ENCODE measurements at places on chromosomes 5 and 9. TPM values are rescaled to one million over a fixed set of nuclear protein-coding genes. Genes with fewer than 3 reads are reported as not detected.

DNA sequence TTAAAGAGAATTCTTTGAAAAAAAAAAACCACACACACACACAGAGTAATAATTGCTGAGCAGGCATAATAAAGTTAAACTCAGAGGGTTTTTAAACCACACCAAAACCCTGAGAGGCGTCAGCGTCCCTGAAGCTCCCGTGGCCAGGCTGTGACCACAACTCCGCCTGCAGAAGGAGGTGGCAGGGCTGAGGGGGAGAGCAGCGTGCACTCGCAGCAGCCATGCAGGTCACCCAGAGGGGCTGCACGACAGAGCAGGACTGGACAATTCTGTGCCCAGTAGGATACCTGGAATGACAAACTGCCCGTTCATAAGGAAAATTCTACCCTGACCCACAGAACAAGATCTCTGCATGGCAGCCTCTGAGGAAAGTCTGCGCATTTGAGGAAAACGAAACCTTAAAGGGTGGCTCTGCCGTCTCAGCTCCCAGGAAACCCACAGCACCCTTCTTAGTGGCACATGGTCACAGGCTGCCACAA, 44.0 kb downstream of the ROR2 start:
- no peaks in the 10 kb centered on the region for H3K36me3 ChIP-seq
- H3K27me3 ChIP-seq: no peaks in the 10 kb centered on the region
- H3K4me3 ChIP-seq: peak overlapping the region; percentile 44
- H3K4me1 ChIP-seq: peaks cover 16% of the 10 kb centered on the region
- H3K27ac ChIP-seq: no peak overlapping the region
- peak; percentile 73 for DNase-seq

The PDZD2 gene
- 0.50 TPM for total RNA-seq

DNA sequence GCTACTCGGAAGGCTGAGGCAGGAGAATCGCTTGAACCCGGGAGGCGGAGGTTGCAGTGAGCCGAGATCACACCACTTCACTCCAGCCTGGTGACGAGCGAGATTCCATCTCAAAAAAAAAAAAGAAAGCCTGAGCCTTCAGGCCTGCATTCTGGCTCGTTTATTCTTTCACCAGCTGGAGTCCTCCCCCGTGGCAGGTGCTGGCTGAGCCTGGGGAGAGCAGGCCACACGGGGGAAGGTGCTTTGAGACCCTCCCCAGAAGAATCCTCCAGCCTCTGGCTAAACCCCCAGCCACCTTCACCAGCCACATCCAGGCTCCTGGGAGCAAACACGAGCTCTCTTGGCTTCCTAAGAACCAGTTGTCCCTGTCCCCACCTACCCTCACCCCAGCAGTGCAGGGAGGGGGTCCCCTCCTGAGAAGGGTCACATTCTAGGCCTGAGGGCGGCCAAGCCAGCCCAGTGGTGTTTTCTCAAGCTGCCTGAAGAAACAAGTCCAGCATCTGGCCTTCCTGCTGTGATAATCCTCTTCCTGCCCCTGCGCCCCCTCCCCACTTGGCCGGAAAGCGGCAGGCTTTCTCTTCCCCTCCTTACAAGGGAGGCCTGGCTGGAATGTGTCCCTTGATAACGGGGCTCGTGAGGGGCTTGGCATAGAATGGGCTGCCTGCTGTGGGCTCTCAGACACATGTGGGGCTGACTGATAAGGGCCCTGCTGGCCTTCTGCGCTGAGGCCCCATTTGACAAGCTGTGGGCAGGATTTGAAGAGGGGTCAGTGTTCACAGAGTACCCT, 41.5 kb downstream of the PLPP7 start:
- H3K36me3 ChIP-seq: no peaks in the 10 kb centered on the region
- H3K27ac ChIP-seq: no peak overlapping the region
- H3K4me1 ChIP-seq: peaks cover 1% of the 10 kb centered on the region

GRCh38 chr5:148793261-148793660, 33.1 kb upstream of the ADRB2 start:
- no peak for DNase-seq
- no peak overlapping the region for H3K4me3 ChIP-seq
- no peaks in the 10 kb centered on the region for H3K36me3 ChIP-seq
- H3K4me1 ChIP-seq: peaks cover 2% of the 10 kb centered on the region
- no peak overlapping the region for H3K27ac ChIP-seq
- no peaks in the 10 kb centered on the region for H3K27me3 ChIP-seq

DNA sequence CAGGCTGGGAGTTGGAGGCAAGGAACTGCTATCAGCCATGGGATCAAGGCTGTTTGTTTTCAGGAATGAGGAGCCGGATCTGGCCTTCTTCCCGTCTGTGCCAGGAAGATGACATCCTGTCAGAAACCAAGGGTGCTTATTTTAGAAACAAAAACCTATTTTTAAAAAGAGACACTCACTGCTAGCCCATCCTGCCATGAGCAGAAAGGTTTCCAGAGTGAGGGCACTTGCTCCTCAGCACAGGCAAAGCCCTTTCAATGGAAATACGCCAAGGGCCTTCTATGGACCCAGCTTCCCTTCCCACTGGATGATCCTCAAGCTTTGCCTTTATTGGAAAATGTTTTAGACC, 132.6 kb upstream of the FSTL4 start:
- no peaks in the 10 kb centered on the region for H3K4me1 ChIP-seq
- H3K27ac ChIP-seq: no peak overlapping the region
- no peaks in the 10 kb centered on the region for H3K36me3 ChIP-seq
- no peak overlapping the region for H3K4me3 ChIP-seq

The OBP2B gene
- total RNA-seq: not detected

- no peak overlapping the region for H3K4me3 ChIP-seq
- H3K27ac ChIP-seq: peak overlapping the region; percentile 38
- peaks cover 23% of the 10 kb centered on the region for H3K36me3 ChIP-seq
- H3K27me3 ChIP-seq: no peaks in the 10 kb centered on the region
- no peak for DNase-seq
Observed at GRCh38 chr9:136238342-136238732, 7.3 kb downstream of the QSOX2 start.

GRCh38 chr5:77353251-77353650, 138.9 kb downstream of the WDR41 start:
- DNase-seq: no peak
- no peaks in the 10 kb centered on the region for H3K36me3 ChIP-seq
- H3K27me3 ChIP-seq: no peaks in the 10 kb centered on the region

GRCh38 chr5:149567226-149567625, 14.1 kb upstream of the ARHGEF37 start:
- no peaks in the 10 kb centered on the region for H3K27me3 ChIP-seq
- no peak for DNase-seq
- H3K27ac ChIP-seq: no peak overlapping the region
- H3K36me3 ChIP-seq: no peaks in the 10 kb centered on the region
- H3K4me3 ChIP-seq: no peak overlapping the region

- no peaks in the 10 kb centered on the region for H3K27me3 ChIP-seq
- H3K36me3 ChIP-seq: no peaks in the 10 kb centered on the region
- DNase-seq: no peak
- H3K4me3 ChIP-seq: no peak overlapping the region
Observed at GRCh38 chr5:129244478-129244877, 149.9 kb downstream of the ISOC1 start.

- H3K4me3 ChIP-seq: no peak overlapping the region
- H3K27me3 ChIP-seq: no peaks in the 10 kb centered on the region
- DNase-seq: no peak
- peaks cover 10% of the 10 kb centered on the region for H3K36me3 ChIP-seq
- peaks cover 82% of the 10 kb centered on the region for H3K4me1 ChIP-seq
- H3K27ac ChIP-seq: peak overlapping the region; percentile 48
Observed at GRCh38 chr9:89481538-89481915, 16.4 kb downstream of the SEMA4D start.

The FREM1 gene
- total RNA-seq: 0.05 TPM

DNA sequence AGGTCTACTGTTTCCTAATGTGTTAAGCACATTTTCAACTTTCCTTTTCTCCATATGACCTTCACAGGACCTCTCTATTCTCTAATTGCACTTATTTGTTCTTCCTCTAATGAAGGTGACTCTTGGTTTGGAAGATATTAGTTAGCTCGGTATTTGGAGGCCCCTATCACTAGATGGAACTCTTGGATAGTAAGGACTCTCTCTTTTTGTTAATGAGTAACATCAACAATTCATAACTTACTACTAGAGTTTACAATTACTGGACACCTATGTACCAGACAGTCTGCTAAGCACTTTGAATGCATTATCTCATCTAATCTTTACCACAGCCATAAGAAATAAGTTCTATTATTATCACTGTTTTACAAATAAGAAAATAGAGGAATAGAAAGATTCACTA, 23.4 kb upstream of the PAM start:
- DNase-seq: no peak
- H3K27me3 ChIP-seq: no peaks in the 10 kb centered on the region
- H3K36me3 ChIP-seq: no peaks in the 10 kb centered on the region
- no peaks in the 10 kb centered on the region for H3K4me1 ChIP-seq
- no peak overlapping the region for H3K27ac ChIP-seq

- no peak overlapping the region for H3K4me3 ChIP-seq
- no peaks in the 10 kb centered on the region for H3K36me3 ChIP-seq
- no peaks in the 10 kb centered on the region for H3K27me3 ChIP-seq
Observed at GRCh38 chr5:15959370-15960164, 220.0 kb downstream of the MARCHF11 start.

DNA sequence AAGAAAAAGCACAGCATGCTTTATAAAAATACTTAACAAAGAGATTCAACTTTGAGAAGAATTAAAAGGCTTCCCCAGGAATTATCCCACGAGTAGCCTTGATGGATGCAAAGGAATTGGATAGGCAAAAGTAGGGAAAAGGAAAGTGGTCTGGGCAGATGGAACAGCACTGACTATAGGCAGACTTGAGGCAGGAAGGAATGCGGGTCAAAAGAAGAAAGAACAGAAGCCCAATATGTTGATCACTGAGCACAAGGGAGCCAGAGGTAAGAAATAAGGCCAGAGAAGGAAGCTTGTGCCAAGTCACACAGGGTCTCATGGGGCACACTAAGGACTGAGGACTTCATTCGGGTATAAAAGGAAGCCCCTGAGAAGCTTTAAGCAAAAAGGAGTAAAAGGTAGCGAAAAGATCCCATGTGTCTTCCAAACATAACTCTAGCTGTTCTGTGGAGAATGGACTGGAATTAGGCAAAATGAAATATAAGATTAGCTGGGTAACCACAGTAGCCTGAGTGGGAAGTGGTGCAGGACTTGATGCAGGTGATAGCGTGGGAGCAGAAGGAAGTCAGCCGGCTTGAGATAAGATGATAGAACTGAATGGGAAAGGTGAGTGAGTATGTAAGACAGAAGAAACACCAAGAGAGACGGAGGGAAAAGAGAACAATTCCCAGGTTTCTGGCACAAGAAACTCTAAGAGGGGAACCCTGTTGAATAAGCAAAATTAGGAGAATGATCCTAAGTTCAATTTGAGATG, 106.6 kb downstream of the DENND1A start:
- no peaks in the 10 kb centered on the region for H3K27me3 ChIP-seq
- no peak overlapping the region for H3K27ac ChIP-seq
- H3K4me1 ChIP-seq: no peaks in the 10 kb centered on the region
- no peak for DNase-seq

GRCh38 chr5:150263801-150264621, 25.6 kb downstream of the CAMK2A start:
- H3K4me3 ChIP-seq: no peak overlapping the region
- DNase-seq: no peak
- H3K27me3 ChIP-seq: no peaks in the 10 kb centered on the region
- H3K36me3 ChIP-seq: no peaks in the 10 kb centered on the region
- no peaks in the 10 kb centered on the region for H3K4me1 ChIP-seq

- H3K4me3 ChIP-seq: no peak overlapping the region
- H3K27ac ChIP-seq: no peak overlapping the region
- no peak for DNase-seq
Observed at GRCh38 chr5:155008669-155009068, 4.9 kb upstream of the KIF4B start.

DNA sequence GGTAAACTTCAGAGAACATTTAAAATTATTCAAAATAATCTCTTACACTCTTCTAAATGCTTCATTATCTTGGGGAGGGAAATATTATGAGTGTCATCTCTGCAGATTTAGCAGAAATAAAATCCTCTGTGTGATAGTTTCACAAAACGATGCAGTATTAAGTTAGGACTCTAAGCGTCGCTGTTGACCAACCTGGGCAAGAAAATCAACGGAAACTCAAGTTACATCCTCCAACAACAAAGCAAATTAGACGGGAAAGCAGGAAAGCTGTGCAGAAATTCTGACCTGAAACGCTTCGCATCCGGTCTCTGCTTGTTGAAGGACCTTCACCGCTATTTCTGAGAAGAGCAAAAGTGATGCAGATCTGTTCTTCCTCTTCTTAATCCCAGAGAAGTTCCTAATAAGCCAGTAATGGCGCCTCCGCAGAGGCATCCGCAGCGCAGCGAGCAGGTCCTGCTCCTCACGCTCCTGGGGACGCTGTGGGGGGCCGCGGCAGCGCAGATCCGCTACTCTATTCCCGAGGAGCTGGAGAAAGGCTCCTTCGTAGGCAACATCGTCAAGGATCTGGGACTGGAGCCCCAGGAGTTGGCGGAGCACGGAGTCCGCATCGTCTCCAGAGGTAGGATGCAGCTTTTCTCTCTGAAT, at the start of gene PCDHGA6:
Gene PCDHGA6, plus strand, starts transcription at position 219 of the 645 bp plus-strand sequence. Its CDS starts 193 bp downstream, at position 412.
- peaks cover 44% of the 10 kb centered on the region for H3K27me3 ChIP-seq
- H3K4me1 ChIP-seq: no peaks in the 10 kb centered on the region
- H3K4me3 ChIP-seq: no peak within 1 kb of the TSS
- no peak within 1 kb of the TSS for H3K27ac ChIP-seq
- DNase-seq: no peak

The OR2V2 gene
- total RNA-seq: not detected

DNA sequence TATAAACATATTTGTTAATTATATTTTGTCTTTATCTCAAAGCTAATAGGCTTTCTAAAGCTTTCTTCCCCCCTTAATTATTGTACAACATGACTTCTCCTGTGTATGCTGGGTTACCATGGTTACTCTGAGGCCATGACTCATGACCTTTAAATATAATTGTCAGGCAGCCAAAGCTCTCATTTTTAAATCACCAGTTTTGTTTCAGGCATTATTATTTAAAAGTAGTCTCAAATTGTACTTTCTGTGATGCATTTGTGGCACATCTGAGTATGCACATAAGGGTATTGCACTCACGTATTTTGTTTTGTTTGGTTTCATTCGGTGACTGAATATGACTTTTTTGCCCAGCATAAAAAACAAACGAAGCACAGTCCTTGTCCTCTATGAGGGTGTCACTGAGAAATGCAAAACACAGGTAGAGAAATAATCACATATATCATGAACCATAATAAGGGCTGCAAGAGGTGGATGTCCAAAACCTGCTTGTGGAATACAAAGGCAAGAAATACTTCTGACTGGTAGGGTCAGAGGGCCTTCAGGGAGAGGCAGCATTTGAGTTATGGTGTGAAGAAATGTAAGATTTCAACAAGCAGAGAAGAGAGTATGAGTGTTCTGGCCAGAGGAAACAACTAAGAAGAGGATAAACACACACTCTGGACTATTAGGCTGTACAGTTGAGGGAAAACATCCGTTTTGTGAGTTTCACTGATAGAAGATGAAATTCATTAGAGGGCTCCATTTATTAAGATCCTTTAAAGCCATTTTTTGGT, 2.1 kb downstream of the CCDC192 start:
- H3K27ac ChIP-seq: no peak overlapping the region
- DNase-seq: no peak
- no peak overlapping the region for H3K4me3 ChIP-seq
- no peaks in the 10 kb centered on the region for H3K36me3 ChIP-seq
- H3K27me3 ChIP-seq: no peaks in the 10 kb centered on the region

Data from natural killer cell (primary cell).